A549 treated with Mapracorat at 1 μM for 4 hours (cell line): ENCODE measurements at places on chromosomes 6 and 20. TPM values are rescaled to one million over a fixed set of nuclear protein-coding genes. Genes with fewer than 3 reads are reported as not detected.

SPATS1 gene
- total RNA-seq: not detected in 5 replicates

PXDC1 gene
- total RNA-seq: 18.1 to 23.8 TPM (median 22.0 TPM) in 5 replicates

KHDC1L gene
- 0.29 TPM in 1 of 5 replicates, not detected in the others for total RNA-seq

MCCD1 gene
- not detected in 5 replicates for total RNA-seq

MUC22 gene
- total RNA-seq: 0.03 TPM in 1 of 5 replicates, not detected in the others

HLA-C gene
- 40.6 to 57.1 TPM (median 52.8 TPM) in 5 replicates for total RNA-seq

OPRM1 gene
- not detected in 5 replicates for total RNA-seq

GSTA2 gene
- not detected in 5 replicates for total RNA-seq

RSPH4A gene
- total RNA-seq: 0.15 to 0.22 TPM (median 0.20 TPM) in 5 replicates

TDRD6 gene
- total RNA-seq: not detected in 5 replicates

POM121L2 gene
- total RNA-seq: not detected in 5 replicates
